Stimulated activated CD4-positive, alpha-beta T cell treated with anti-CD3 and anti-CD28 coated beads, Interleukin-12 subunit alpha, Interleukin-12 subunit beta, amount 100 ng/mL, for 4 hours (primary cell): ENCODE measurements at places on chromosomes 12 and 14.

DNA sequence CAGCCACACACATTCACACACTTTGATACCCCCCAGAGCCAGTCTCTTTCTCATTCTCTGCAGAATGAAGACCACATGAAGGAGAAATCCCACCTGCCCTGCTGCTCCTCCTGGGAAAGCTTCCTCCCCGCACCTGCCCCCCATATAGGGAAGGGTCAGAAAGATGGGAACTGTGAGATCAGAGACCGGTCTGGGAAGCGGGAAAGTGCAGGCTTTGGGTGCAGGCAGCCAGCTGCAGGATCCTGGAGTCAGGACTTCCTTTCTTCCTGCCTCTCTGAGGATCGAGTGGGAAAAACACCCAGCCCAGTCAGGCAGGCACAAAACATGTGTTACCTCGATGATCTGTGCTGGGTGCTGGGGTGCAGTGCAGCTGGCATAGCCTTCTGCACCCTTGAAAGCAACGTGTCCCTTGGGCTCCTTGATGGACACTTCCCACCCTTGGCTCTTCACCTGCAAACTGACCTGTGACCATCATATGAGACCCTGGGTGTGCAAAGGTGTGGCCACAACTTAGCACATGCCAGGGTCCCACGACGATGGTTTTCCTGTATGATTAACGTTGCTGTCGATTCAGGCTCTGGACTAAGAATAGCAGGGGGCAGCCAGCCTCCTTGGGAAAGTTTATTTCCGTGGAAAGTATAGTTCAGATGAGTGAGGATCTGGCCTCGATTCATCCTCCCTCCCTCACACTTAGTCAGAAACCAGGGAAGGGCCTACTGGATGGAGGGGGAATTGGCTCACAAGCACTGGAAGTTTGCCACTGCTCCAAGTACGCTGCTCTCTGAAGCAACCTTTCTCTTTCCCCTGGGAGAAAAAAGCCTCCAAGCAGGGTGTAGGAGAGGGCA is 105.4 kb upstream of the MED13L start:
- no peak for DNase-seq

GRCh38 chr12:22935090-22935489 is 310.1 kb downstream of the ETNK1 start:
- DNase-seq, result no peak

DNA sequence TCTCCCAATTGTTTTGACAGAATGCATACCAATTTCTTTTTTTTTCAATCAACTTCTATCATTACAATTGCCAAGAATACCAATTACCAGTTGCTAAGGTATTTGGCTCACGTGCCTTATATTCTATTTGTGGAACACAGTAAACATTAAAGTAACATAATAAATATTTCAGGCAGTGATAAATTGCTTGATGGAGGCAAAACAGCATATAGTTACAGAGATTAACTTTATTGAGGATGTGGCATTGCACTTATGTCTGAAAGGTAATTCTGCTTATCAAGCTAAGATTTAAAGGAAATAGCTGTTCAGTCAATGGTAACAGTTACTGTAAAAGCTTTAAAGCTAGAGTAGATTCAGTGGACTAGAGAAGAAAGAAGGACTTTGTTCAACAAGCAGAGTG is 1107.8 kb downstream of the FSCB start:
- DNase-seq, result no peak

GRCh38 chr12:124698998-124699305 is 131.5 kb upstream of the NCOR2 start:
- no peak for DNase-seq
